SK-N-SH treated with all-trans-retinoic acid at 6 μM for 48 hours (cell line): ENCODE measurements at places on chromosomes 1 and 21.
A peak's percentile ranks its signal among the peaks of the same experiment; 100 is the strongest.

GRCh38 chr1:186623551-186623950, 56.7 kb downstream of the PTGS2 start:
- ATAC-seq = no peak

- ATAC-seq = no peak
Observed at GRCh38 chr21:9772348-9772672, 749.1 kb upstream of the TPTE start.

GRCh38 chr1:182459949-182460348, 10.0 kb downstream of the RGSL1 start:
- no peak for ATAC-seq

DNA sequence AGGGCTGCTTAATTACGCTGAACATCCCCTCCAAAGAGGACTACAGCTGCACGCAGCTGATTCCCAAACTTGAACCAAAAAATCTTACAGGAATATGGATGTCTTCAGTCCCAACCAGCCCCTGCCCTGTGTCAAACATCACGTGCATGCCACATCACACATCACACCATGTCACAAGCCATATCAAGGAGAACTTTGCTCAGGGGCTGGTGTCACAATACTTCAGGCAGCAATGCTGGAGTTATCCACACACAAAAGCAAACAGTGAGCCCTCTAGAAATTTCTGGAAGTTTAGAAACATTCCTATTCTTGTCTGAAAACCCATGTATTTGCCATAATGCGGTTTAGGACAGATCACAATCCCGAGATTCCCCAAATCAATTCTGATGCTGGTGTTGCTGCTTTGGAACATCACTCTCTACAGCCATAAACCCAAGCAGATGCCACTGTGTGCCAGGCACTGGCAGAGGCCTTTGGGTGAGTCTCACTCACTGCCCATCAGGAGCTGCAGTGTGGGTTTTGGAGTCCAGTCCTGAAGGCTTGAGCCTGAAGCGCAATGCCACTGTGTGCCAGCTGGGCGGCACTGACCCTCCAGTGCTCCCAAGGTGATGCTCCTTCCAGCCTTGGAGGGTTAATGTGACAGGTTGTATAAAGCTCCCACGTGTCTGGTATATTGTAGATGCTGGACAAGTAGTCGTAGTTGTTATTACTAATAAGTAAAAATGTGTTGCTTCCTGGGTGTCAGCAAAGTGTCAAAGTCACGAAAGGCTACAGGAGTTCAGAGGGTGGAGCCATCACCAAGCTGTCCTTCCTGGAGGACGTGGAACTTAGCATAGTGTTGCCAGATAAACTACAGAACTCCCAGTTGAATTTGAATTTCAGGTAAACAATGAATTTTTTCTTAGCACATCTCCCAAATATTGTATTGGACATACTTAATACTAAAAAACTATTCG, 20.1 kb upstream of the EFNA1 start:
- no peak; the same call in 2 of the 3 replicates for ATAC-seq

GRCh38 chr1:199226163-199226562, 587.3 kb downstream of the PTPRC start:
- peak; percentile 87 for ATAC-seq

DNA sequence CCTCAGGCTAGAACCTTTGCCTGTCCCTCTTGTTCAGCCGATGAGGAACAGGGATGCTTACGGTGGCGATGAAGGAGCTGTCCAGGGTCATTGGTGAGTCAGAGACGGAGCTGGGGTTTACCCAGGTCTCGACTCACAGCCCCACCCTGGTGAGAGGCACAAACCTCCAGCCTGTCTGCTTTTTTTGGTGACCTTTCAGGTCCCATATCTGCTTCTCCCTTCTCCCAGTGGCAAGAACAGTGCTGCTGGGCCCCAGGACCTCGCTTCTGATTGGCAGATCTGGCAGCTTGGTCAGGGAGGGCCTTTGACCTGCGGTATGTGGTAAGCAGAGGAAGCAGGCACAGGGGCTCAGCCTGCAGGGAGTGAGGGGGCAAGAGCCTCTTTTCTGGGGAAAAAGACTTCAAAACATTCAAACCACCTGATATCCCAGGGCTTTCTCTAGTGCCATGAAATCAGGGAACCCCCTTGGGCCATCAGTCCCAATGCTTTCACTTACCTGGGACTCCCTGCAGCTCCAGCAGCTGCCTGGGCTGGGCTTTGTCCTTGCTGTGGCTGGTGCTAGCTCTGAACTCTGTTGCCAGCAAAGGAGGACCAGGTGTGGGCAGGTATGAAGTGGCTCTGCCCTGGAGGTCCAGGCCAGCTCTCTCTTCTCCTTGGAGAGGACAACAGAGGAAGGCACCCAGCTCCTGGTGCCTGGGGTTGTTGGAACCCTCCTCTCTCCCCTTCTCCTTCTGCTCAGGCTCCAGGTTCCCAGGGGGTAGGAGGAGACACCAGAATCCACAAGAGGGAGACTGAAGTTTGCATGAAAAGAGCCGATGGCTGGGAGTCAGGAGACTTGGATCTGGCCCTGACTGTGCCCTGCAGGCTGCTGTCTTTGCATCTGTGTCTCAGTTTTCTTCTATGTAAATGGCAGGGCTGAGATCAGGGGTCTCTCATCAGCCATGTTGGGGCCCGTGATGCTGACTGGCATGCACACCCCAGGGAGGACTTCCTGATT, 41.4 kb downstream of the TRIM62 start:
- ATAC-seq = no peak

DNA sequence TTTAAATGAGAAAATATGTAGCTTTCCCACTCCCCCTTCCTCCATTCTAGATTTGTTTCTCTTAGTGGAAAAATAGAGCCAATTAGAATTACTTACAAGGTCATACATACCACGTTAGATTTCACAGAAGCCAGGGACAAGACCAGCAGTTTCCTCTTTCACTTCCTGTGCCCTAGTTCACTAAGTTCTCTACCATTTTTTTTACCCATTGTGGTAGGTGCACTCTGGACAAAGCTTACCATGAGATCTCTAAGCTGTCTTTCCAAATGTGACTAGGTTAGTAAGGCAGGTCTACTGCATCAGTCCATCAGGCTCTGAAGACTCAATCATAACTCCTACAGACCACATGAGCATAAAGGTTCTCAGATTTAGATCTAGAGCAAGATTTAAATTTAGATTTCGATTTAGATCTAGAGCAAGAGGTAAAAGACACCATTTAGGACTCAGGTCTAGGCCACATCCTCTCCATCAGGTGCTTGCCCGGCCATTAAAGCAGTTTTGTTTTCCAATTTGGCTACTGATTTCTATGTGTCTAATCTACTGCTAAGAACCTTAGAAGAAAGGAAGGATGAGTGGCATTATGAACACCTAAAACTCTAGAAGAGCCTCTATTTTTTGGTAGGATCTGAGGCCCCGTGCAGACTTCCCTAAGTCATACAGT, 235.3 kb downstream of the FAF1 start:
- no peak for ATAC-seq

GRCh38 chr1:247360116-247360898, 28.6 kb upstream of the ZNF496 start:
- no peak for ATAC-seq

GRCh38 chr1:16625497-16626408, 12.4 kb upstream of the NBPF1 start:
- no peak for ATAC-seq

- no peak for ATAC-seq
Observed at GRCh38 chr1:186634511-186634910, 45.7 kb downstream of the PTGS2 start.

DNA sequence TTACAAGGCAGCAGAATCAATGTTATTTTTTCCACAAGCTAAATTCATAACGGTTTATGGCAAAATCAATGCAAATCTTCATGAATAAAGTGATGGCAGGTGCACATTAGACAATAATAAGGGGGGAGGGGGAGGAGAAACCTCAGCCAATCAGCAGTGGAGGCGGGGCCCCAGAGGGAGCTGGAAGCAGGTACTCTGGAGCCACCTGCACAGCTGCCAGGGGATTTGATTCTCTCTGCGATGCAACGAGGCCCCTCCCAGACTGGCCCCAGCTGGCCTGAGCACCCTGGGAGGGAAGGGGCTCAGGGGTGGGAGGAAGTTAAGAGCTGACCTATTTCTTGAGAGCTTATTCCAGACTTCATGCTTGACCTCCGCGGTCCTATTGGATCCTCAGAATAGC, 127.8 kb upstream of the IGSF21 start:
- no peak for ATAC-seq

GRCh38 chr1:171280599-171280998, 32.3 kb downstream of the FMO1 start:
- no peak for ATAC-seq

DNA sequence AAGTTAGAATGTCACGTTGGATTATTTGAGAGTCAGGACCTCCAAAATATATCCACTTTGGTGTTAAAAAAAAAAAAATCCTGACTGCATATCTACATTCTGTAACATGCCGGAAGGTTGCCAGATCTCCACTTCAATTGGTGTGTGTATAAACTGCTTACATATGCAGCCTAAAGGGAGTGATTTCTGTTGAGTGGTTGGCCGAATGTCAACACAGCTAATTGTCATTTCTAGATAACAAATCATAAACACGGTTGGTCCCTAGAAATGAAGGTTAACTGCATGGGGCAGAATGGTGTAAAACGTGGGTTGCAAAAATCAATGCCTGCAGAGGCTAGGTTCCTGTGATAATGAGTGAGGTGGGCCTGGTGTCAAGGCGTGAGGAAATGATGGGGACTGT, 15.0 kb upstream of the ROR1 start:
- no peak; the same call in 2 of the 3 replicates for ATAC-seq

- peak; percentile 66 for ATAC-seq
Observed at GRCh38 chr1:2212532-2213491, 15.3 kb upstream of the SKI start.

- no peak for ATAC-seq
Observed at GRCh38 chr1:81703756-81704463, 96.8 kb upstream of the ADGRL2 start.

DNA sequence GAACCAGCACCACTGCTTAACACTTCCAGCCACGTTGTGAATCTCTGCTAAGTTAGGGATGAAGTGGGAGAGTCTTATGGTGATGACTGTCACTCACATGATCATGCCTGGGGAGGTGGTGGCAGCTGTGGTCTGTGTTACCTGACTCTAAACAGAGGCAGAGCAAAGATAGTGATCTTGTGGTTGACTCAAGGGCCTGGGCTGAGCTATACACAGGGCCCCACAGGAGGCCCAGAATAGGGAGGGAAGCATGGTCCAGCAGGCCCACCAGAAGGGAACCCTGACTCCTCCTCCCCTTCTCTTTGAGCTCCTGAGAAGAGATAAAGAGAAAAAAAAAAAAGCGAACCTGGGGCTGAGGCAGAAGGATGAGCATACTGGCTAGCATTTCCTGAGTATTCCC, 55.0 kb downstream of the PLXNA2 start:
- ATAC-seq = no peak

DNA sequence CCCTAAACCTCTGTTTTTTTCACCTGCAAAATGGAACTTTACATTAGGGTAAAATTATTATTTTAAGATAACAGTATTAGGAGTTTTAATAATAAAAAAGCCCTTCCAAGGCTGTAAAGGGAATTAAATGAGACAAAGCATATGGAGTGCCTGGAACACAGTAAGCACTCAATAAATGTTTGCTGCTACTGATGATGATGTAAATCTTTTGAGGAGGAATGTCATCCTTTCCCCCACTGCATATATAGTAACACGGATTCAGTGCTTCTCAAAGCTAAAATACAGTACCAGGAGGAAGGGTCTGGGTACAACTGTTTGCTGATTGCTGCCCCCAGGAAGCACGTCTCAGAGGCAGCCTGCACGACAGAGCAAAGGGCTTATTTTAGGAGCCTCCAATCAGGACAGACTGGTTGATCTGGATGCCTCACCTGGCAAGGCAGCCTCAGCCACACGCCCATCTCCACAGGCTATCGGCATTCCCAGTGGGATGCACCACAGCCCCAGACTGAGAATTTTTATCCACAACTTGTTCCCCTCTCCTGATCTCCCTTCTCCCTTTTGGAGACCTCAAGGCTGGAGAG, 64.4 kb downstream of the GADD45A start:
- ATAC-seq = no peak

- ATAC-seq = no peak
Observed at GRCh38 chr1:19922015-19922688, 1.3 kb downstream of the PLA2G2E start.

- no peak for ATAC-seq
Observed at GRCh38 chr1:246152986-246153431, 354.1 kb downstream of the SMYD3 start.

DNA sequence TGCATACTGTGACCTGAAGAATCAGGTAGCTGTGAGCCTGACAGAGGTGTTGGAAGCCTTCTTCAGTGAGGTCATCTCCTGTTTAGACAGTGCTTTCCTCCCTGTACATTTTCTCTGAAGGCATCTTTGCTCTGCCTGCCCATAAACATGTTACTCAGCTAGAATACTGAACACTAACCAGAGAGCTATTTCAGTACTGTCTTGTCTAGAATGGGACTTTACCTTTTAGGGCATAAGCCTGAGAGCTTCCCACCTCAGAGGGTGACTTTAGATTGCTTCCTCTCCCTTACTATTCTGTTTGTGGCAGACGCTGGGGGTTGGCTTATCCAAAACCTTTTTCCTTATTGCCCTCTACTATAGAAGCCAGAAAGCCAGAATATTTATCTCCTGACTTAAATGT, 23.3 kb upstream of the ZNF326 start:
- ATAC-seq = peak; percentile 15; the same call in 1 of the 3 replicates

GRCh38 chr1:155250633-155251449, 4.4 kb downstream of the ENTREP3 start:
- ATAC-seq = peak; percentile 83

DNA sequence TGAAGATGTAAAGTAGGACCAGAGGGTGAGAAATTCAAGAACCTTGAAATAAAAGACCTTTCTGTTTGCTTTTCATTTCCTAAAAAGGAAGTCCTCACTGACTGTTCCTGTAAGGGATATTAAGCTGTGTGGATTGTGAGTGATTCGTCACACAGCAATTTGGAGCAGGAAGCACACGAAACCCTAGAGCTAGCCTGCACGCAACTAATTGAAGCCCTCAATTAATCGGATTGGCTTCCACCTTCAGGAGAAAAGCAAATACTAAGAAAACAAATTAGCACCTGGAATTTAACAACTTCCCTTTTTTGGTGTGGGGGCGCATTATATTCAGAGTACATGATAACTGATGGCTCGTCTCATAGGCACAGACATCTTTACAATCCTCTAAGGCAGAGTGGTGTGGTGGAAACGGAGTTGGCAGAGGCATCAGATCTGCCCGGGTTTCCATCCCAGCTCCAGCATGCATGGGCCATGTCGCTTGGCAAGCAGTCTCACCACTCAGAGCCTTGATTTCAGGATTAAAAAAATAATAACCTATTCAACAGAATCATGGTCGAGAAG, 95.2 kb downstream of the KCNJ15 start:
- peak; percentile 51 for ATAC-seq

GRCh38 chr1:59138402-59138801, 158.5 kb upstream of the FGGY start:
- ATAC-seq = no peak
